CD4-positive, CD25-positive, alpha-beta regulatory T cell (primary cell): ENCODE measurements at places on chromosomes 2 and 18. TPM values are rescaled to one million over a fixed set of nuclear protein-coding genes. Genes with fewer than 3 reads are reported as not detected.

Gene DARS1
- total RNA-seq: 51.8 TPM

Gene DBI
- 49.9 TPM for total RNA-seq

Gene DCDC2C
- total RNA-seq: not detected

Gene TXNDC9
- total RNA-seq: 15.1 TPM

Gene SCYGR4
- total RNA-seq: not detected

Gene IL1A
- total RNA-seq: 0.17 TPM

Gene RGPD4
- not detected for total RNA-seq

Gene KIAA2012
- not detected for total RNA-seq

Gene LRP2
- not detected for total RNA-seq

Gene MBD2
- total RNA-seq: 132 TPM

Gene SCYGR5
- total RNA-seq: not detected

Gene SLC5A7
- total RNA-seq: not detected

Gene MC2R
- total RNA-seq: not detected

Gene SOCS6
- total RNA-seq: 0.39 TPM

Gene IKZF2
- 225 TPM for total RNA-seq

Gene HOXD9
- total RNA-seq: not detected

Gene PASK
- total RNA-seq: 160 TPM

- no peak for DNase-seq
Measured at GRCh38 chr18:49189772-49190171, 239.0 kb upstream of the SMAD7 start.

DNA sequence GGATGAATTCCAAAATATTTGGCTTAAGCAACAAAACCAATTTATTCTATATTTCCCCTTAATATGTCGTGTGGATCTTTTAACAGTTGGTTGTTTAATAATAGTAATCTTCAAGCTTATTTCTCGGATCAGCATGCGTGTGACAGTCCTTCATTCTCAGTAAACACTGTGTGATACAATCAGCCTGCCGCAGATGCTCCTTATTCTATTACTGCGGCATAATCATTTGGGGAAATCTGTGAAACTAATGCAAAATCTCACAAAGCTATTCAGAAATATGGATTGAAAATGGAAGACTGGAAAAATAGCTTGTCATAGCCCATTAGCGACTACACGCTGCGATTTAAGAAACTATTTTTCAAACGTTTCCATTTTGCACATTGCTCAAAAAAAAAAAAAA, 36.9 kb downstream of the LINC00305 start:
- DNase-seq: no peak

- DNase-seq: no peak
Measured at GRCh38 chr2:186551323-186552050, 38.4 kb upstream of the ITGAV start.

GRCh38 chr2:240426845-240427721, 8.4 kb upstream of the GPC1 start:
- no peak for DNase-seq

GRCh38 chr2:191951376-191951775, 104.5 kb upstream of the CAVIN2 start:
- no peak for DNase-seq

GRCh38 chr18:43539862-43540261, 262.6 kb upstream of the SYT4 start:
- no peak for DNase-seq

DNA sequence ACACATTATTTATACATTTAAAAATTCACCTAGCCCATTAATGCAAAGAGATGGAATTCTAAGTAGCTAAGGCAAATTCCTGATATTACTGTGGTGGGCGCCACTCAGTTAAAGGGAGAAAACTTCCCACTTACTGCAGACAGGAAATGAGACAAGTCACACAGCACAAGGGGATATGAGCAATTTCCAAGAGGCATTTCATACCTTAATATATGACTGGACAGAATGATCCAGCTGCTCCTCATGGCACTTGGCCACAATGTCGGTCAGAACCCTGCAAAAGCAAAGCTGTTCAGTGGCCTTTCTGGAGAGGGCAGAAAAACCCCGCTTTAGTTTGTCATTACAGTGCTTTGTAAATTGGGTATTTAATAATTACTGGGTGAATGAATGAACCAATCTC, 121.4 kb upstream of the CCDC195 start:
- no peak for DNase-seq

DNA sequence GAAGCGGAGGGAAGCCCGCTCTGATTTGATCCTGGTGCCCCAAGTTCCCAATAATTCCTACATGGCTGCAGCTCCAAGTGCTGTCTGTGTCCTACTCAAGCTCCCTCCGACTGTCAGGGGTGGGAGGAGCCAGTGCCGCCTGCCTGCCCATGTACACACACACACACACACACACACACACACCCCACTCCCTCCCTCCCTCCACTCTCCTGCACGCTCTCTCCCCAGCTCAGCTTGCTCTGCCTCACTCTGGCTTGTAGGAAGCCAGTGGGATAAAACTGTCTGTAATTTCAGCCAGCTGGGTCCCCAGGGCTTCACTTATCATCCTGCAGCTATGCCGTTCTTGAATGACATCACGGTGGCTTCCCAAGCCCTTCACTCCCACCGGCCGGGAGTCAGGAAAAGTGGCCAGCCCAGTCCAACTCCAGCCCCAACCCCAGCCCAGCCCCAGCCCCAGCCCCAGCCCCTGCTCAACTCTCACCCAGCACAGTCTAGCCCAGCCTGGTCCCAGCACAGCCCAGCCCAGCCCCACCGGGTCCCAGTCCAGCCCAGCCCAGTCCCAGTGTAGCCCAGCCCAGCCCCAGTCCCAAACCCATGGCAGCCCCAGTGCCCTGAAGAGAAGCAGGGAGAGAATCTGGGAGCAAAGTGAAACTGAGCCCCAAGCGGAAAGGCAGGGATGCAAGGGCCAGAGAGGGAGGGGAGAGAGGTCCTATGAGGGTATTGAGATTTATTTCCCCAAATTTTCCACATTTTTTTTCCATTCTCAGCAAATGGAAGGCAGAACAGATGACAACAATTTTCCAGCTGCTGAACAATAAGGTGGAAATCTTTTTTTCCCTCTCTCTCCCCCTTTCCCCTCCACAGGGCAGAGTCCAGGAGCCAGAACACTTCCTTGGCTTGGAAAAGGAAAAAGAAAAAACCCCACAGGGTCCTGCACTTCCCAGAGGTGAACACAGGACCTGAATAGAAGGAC, 144.0 kb downstream of the TNS1 start:
- DNase-seq: no peak

DNA sequence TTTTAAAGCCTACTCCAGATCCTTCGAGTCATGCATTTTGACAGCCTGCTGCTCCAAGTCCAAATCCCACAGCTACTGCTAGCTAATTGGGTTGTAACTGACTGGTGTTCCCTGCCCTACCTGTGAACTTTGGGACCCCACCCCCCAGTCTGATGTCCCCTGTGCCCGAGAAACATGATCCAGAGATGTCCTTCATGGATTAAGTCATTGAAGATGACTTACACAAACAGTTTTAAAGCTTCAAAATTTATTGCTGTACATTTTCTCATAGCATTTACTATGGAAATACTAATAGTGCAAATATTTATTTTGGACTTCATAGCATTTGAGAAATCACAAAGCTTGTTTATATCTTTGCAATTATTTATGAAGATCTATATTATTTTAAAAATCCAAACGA, 73.1 kb downstream of the MBD2 start:
- no peak for DNase-seq

DNA sequence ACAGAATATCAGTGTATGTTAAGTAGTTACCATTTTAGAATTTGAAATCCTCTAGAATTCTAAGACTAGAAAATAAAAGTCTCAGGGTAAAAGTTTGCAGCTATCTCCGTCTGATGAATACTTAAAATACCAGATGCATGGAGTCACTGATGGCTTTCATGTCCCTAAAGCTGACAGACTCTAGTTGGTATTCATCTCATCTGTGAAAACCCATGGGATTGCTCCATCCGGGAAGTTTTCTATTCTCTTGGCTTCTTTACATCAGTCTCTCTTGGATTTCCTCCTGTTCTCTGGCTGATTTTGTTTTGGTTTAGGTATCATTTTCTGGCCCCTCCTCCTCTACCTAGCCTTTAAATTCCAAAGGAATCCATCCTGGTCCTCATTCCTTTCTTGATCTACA, 465.6 kb upstream of the POU3F3 start:
- DNase-seq: no peak

DNA sequence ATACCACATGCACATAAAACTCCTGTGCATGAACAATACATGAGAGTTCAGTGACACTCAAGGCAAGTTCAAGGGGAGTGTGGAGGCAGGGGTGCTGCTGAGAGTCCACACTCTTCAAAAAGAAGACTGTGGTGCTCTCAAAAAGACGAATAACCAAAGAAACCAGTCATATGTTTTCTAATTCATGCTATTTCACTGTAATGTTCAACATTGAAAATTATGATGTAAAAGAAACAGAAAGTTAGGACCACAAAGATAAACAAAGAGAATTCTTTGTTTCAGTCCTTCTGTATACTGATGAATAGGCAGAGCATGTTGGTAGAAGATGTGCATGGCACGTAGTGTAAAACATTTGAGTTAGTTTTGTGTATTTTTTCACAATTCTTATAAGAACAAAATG, 864.2 kb upstream of the LRATD1 start:
- DNase-seq: no peak

- DNase-seq: no peak
Measured at GRCh38 chr2:120470041-120470965, 124.4 kb downstream of the INHBB start.

- no peak for DNase-seq
Measured at GRCh38 chr2:62029910-62030309, 124.4 kb downstream of the COMMD1 start.

- DNase-seq: no peak
Measured at GRCh38 chr2:118431165-118431517, 342.9 kb downstream of the INSIG2 start.

GRCh38 chr2:198700319-198700718, 757.4 kb downstream of the SATB2 start:
- DNase-seq: no peak

- no peak for DNase-seq
Measured at GRCh38 chr2:104025295-104025694, 828.6 kb upstream of the POU3F3 start.

DNA sequence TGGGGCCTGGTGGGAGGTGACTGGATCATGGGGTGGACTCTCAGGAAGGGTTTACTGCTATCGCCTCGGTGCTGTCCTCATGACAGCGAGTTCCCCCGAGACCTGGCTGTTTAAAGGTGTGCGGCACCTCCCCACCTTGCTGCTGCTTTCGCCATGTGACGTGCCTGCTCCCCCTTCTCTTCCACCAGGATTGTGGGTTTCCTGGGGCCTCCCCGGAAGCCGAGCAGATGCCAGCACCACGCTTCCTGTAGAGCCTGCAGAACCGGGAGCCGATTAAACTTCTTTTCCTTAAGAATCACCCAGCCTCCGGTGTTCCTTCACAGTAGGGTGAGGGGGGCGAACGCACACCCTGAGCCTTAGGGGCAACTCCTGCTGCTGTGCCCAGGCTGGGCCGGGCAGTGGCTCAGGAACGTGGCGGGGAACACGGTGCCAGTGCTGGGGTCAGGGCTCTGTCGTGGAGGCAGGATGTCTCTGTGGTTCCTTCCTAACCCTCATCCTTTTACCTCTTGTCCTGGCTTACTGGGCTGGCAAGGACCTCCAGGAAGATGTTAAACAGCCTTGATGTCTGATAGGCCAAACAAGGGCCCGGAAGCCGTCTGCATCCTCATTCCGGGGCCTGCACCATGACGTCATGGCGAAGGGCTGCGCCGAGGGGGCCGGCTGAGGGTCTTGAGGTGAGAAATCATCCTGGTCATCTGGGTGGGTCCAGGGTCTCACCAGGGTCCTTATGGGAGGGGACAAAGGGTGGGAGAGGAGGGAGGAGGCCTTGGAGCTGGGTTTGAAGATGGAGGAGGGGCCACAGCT, 12.7 kb downstream of the NEU4 start:
- DNase-seq: no peak

- DNase-seq: peak; percentile 58
Measured at GRCh38 chr2:170816504-170817092, at the start of gene GAD1. TSS of gene GAD1 (plus strand) at chr2:170816887. CDS start at chr2:170818592, 1,705 bp downstream.

DNA sequence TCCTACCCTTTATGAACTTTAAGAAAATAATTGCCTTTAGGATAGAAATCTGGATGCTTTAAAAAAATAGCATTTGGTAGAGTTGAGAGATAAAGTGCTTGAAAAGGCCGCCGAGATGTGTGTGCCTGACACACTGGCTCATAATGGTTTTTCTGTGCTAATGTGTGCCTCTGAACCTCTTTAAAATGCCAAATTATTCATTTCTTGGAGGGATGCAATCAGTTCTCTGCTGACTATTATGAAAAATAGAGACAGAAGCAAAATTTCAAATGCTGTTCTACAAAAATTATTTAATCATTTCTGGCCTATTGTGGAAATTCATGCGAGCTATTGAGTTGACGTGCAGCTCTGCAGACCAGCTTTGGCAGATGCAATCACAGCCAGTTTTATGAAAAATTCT, 18.0 kb upstream of the MBP start:
- no peak for DNase-seq

- no peak for DNase-seq
Measured at GRCh38 chr2:38945911-38946310, 56.2 kb downstream of the ARHGEF33 start.

DNA sequence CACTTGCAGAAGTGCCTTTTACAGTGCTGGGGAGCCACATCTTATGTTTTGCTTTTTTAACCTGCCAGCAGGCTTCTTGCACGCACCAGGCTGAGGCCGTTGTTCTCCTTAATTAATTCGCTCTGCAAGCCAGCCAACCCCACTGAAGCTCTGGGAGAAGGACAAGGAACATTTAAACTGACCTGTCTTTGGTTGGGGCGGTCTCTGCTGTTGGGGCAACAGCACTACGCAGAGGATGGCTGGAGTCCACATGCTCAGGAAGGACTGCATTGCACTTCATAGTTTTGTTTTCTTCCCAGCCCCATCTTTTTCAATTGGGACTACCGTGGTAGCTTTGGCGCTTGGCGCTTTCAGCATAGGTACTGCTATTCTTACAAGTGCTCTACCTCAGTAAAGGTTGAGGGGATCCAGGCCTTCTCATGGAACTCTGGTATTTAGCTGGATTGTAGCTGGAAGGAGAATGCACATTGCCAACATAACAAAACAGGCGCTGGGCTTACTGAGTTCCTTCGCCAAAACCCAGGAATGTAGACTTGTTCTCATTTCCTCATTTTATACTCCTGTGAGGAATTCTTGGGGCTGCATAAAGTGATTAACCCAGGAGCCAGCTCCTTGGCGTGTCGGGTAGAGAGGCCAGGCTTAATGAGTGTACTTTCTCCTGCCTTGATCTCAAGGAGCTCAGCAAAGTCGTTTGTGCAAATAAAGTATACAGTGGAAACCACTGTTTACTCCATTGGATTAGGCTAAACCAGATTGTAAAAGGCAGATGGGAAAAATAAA, 146.2 kb downstream of the PRKCE start:
- DNase-seq: no peak
